ENCODE measurements at places on chromosomes 7 and 10.

GRCh38 chr7:94289071-94289470 lies 105.6 kb upstream of the COL1A2 start:
- no peak for DNase-seq

DNA sequence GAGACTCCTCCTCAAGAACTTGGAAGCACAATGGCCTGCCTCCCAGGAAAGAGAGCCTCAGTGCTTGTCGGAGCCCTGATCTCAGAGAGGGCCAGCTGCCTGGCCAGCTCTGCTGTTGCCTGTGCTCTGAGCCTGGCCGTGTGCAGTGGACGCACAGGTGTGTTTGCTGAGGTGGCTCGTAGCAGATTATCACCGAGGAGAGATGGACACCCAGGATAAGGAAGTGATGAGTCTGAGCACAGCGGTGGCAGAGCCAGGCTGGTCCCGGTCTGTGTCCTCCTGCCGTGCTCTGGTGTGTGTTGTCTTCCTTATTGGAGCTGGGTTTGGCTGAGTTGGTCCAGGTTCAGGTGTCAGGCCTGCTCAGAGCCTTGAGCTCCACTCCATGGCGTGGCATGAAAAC lies 208.5 kb downstream of the EBF3 start:
- DNase-seq = no peak

GRCh38 chr10:28317760-28318159 lies 14.9 kb upstream of the MPP7 start:
- no peak for DNase-seq

DNA sequence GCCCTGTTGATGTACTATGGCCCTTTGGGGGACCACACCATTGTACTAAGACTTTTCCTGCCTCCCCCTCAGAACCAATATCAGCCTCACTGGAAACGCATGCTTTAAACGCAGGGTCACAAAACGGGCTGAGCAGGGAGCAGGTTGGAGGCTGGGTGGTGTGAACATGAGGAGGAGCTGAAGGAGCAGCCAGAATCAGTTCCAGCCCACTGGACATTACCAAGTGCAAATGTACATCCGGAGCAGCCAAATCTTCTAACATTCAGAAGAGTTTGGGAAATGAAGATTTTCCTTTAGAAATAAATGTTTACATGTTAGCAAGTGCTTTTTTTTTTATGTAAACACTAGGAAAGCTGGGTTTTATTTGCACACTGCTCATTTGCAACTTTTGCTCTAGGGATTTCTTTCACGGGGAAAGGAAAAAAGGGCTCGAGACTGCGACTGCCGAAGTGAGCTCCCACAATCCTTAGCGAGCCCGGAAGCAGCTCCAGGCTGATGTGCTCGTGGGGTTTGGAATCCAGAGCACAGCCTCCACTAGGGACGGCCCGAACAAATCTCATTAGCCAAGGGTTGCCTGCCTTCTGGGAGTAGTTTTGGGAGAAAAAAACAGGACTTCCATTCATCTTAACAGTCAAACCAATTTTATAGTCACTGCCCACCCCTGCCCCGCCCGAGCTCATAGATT lies 108.0 kb upstream of the YAE1 start:
- DNase-seq = no peak

GRCh38 chr10:70480239-70480861 lies 1.8 kb downstream of the PALD1 start:
- no peak for DNase-seq

Data from HS-5 (cell line).